ENCODE measurements at places on chromosomes 7 and 10.

DNA sequence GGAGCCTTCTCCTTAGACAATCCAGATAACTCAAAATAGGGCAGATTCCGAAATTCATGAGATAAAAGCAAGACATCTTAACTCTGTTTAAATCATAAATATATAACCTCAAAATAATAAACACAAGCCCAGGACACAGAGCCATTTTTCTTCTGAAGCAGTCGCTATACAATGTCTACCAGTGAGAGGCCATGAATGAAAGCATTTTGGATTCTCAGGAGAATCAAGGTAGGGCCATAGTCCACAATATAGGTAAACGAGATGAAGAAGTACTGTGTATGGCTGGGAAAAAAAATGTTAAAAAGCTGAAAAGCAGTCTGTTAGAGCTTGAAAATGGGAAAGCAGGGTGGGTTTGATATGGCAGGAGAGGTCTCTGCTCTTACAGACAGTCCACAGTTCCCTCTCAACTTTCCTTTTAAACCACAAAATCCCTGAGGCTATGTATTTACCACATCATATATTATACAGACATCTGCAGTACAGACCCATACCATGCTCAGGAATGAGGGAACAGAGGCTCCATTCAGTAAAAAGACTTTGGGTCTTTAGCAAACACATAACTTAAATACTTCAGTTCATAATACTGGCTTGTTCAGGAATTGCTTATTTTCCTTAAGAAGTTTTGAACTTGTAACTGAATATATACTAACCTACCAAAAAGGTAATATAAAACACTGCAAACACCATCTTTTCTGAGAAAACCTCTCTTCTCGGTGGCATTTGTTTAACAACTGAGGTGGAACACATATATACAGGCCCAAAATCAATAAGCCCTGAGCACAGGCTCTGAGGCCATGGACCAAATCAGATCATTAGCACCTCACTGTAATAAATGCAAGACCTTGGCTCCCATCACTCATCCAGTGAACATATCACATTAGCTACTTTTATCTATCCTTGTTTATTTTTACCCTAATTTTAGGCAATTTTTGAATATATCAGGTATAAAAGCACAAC, 109.3 kb downstream of the SORBS1 start:
- no peak for DNase-seq

DNA sequence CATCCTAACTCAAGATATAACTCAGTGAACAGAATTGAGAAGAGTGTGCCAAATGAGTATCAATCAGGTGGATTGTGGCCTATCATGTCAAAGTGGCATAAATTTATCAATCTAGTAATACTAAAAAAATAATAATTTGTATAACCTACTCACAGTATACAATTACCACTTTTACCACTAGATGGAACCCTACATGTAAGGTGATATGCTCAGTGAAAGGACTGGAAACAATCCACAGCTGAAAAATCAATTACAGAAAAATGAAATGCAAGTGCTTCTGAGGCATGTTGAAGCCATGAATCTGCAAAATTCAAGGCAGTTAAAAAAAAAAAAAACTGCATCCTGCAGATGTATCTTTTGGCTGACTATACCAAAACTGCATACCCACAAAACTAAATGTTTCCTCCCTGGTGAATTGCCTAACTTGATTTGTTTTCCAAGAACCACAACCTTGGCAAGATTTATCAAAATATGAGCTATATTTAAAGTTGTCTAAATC, 13.9 kb downstream of the ARHGAP19 start:
- no peak for DNase-seq

GRCh38 chr7:99433158-99433557, 5.4 kb downstream of the PTCD1 start:
- DNase-seq, result no peak

- no peak for DNase-seq
Measured at GRCh38 chr10:57260175-57260574, 899.1 kb upstream of the ZWINT start.

DNA sequence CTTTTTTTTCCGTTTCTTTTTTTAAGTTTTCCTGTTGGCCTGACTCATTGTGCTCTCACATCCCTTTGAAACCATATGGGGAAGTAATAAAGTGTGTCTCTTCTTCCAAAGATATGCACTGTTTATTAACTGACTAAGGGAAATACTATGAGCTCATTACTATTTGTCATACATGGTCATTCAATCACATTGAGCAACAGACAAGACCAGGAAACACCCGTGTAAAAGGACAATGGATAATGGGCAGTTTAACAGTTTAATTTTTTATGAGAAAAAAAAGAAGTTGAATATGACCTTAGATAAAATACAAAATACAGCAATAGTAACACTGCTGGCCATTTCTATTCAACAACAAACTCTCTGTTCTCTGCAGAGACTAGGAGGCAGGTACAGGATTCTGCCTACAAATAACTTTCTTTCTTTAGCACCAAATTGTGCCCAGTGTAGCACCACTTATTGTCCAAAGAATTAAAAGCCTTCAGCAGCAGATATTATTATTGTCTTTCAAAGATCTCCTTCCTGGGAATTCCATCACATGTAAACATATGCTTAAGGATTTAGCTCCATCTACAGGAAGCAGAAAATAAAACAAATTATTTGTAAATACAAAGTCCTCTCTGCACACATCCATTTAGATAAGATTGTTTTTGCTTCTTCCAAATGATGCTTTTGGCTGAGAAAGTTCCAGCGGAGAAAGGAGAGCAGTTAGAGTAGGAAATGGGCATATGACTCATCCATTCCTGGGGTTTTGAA, 55.0 kb upstream of the AKR1E2 start:
- DNase-seq, result no peak

GRCh38 chr7:29641651-29642050, 78.0 kb downstream of the PRR15 start:
- no peak for DNase-seq

DNA sequence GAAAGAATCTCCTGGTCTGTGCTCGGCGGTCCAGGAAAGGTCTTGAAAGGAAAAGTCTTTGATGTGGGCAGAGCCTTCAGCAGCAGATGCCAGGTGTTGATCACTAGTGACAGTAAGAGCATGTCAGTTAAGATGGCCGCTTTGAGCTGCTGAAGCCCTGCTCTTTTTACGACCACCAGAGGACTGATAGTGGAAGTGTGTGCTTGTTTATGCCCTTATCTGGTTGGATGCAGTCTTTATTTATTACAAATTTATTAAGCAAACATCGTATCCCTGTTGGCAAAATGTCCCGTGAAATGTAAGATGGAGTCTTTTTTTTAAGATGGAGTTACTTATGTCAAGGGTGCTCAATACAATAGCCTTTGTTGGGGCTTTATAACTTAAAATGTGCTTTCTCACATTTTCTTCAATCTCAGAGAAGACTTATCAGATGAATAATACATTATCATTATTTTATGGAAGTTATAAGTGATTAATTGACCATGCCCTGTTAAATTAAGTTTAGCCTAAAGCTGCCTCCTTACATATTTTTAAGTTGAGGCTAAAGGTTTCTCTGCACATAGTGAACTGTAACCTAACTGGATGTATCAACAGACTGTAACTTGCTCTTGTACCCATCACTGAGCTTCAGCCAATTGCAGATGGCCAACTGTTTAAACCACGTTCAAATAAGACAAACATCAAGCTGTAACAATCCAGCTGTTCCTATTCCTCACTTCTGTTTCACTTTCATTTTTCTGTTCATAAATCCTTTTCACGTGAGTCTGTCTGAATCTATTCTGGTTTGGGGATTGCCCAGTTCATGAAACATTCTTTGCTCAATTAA, 97.4 kb upstream of the PIK3CG start:
- DNase-seq, result no peak
